Renal pelvis (tissue), 12 donors: ENCODE measurements at places on chromosomes 1 and 21. TPM values are rescaled to one million over a fixed set of nuclear protein-coding genes. Genes with fewer than 3 reads are reported as not detected.

DNA sequence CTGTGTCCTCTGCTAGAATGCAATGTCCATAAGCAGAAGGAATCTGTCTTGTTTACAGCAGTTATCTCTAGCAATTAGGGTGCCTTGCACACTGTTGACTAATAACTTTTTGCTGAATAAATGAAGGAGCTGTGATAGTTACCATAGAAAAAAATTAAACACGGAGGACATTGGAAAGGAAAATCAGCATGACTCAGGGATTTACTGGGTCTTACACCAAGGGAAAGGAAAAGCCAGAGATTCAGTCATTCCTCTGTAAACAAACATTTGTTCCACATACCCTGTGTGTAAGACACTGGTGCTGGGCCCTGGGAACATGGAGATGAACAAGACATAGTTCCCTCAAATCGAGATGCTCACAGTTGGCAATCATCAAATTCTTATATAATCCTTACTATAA is 183.3 kb downstream of the PTGER3 start:
- DNase-seq: no peak

DNA sequence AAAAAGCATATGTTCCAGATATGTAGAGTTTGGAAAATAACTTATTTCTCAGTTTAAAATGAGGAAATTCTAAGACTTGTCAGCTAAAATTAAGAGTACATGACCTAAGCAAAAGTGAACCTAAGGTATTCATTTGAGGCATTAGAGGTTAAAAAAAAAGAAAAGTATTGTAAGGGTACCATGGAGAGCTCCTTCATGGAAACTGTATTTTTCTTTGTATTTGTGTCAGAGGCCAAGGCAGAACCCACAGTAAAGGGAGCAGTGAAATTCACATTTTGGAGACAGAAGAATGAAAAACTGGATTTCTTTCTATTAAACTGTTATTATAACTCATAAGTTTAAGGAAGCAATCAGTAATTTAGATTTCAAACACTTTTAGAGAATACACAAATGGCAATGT is 1494.8 kb downstream of the KCNT2 start:
- no peak for DNase-seq

- DNase-seq: no peak
These were observed 3.8 kb downstream of the CA14 start for GRCh38 chr1:150261367-150261766.

DNA sequence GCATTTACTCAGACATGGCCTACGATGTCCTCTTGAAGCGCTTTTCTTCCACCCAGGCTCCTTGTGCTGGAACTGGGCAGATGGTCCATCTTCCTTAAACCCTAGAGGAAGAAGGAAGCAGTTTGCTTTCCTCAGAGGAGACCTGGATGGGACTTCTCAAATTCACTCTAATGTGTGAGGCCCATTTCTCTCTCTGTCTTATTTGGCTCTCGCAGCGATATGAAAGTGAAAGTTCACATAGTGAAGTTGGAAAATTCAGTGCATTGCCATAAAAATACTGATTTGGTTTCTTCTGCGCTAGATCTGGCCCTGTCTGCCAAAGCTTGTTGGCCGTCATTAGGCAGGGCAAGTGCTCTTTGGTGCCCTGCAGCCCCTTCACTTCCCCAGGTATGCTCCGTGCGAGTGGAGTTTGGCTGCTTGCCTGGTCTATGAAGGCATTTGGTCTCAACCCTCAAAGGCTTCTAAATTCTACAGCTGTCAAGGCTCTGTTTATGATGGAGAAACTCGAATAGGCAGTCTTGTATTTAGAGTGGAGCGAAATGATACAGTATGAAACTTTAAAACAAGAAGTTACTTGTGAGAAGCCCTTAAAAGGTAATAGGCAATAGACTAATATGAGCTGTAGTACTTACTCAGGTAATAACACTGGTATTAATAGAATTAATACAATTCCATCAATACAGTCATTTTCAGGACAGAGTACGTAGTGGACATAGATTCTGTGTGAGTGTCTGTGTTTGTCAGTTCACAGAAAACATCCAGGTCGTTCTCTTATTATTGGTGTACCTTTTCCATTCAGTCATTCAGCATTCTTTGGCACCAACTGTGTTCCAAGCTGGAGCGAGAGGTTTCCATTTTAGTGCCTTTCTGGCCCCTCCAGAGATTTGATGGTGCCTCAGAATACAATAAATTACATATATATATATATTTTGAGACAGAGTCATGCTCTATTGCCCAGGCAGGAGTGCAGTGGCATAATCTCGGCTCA is 20.5 kb downstream of the SZRD1 start:
- DNase-seq: no peak

The S100A7A gene
- polyA plus RNA-seq: not detected

- no peak for DNase-seq
These were observed 50.8 kb downstream of the RHBG start for GRCh38 chr1:156419854-156420204.

- no peak for DNase-seq
These were observed 6.8 kb downstream of the MTFR1L start for GRCh38 chr1:25826571-25826970.

- DNase-seq: peak; percentile 46
These were observed 24.8 kb downstream of the LEMD1 start for GRCh38 chr1:205396967-205397616.

The TP73 gene
- polyA plus RNA-seq: 0.78 TPM

The GUCA2A gene
- polyA plus RNA-seq: not detected

DNA sequence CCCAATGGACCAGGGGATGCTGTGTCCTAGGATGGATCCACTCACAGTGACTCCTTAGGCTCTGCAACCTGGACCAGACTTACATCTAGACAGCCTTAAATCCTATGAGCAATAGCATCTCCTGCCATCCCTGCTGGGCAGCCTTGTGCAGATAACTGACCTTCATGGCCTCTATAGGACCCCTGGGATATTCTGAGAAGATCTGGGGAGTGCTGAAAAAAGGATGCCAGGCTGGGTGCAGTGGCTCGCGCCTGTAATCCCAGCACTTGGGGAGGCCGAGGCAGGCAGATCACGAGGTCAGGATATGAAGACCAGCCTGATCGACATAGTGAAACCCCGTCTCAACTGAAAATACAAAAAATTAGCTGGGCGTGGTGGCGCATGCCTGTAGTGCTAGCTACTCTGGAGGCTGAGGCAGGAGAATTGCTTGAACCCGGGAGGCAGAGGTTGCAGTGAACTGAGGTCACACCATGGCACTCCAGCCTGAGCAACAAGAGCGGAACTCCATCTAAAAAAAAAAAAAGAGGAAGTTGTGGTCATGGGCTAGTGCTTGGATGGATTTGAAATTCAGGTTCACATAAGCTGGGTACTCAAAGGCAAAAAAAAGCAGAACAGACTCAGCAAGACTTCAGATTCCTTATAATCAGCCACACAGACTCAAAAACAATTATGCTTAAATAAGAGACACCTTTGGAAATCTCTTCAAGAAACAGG is 10.9 kb upstream of the SH2D1B start:
- no peak for DNase-seq

The THBS3 gene
- 32.3 TPM for polyA plus RNA-seq

- no peak for DNase-seq
These were observed 14.4 kb downstream of the MYOC start for GRCh38 chr1:171637928-171638576.

The SPRR1A gene
- not detected for polyA plus RNA-seq

DNA sequence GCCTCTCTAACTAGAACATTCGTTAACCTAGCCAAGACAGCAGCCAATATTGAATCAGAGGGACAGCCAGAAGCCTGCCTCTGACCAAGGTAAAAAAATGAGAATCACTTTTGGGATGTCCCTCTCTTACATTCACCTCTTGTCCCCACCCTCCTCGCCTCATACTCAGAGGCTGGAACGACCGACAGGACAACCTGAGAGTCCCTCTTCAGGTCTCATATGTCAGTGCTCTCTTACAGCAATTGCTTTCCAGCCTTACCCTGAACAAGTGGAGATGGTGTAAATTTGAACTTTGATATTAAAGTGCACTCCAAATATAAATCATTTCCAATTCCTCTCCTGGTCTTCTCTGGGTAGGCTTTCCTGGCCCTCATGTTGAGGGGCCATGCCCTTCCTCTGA is 327.5 kb downstream of the KCTD3 start:
- no peak for DNase-seq

DNA sequence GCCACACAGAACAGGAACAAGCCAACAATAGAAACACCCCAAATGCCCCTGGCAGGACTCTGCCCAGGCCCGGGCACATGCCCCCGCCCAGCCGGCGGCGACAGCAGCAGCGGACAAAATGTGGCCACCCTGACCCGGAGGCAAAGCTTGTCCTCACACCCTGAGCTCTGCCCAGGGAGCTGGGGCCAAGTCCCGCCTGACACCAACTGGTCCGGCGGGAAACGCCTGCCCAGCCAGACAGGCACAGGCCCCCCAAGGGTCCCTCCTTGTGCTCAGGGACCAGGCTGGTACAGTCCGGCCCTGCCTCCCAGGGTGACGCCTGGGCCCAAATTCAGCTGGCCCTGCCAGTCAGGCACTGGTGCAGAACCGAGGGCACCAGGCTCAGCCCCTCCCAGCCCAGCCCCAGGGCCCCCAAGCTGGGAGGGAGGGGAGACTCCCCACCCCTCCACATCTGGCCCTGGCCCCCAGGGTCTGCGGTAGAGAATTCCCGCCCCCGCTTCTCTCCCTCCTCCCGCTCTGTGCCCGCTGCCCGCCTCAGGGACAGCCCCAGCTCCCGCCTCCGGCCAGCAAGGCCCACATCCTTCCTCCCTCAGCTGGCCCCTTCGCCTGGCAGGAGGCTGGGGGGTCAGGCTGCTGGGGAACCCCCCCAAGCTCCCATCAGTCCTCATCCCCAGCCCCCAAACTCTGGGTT is 2.0 kb downstream of the AHDC1 start:
- no peak for DNase-seq

The MAP10 gene
- polyA plus RNA-seq: 5.3 TPM

The ARTN gene
- 1.7 TPM for polyA plus RNA-seq

DNA sequence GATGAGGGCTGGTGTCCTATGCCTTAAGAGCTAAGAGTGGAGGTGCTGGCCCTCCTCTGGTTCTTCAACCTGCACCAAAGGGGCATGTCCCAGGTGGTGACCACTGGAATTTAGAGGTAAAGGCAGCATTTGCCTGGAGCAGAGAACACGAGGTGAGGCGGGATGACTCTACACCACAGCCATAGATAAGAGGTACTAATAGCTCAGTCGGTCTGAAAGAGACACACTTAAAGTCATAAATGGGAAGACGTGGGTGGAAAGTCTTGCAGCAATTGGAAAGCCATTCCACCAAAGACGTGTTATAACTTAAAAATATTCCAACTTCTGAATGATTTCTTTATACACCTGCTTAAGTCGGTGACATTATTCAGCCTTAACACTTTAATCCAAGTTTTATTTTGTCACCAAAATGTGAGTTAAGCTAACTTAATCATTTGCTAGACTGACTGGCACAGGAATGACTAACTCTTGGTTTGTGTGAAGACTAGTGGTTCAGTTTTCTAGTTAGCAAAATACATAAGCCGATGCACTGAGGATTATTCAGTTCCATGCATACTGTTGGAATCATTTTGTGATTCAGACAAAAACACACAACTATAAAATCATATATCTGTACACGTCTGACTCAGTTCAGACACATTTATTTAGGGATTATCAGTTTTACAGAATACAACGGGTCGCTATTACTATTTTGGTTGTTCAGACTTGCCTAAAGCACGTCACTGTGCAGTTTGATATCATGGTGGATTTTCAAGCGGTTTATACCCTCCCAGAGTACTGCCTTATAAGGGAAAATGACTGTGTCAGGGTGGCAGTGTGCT is 4.6 kb upstream of the ETS2 start:
- DNase-seq: no peak

GRCh38 chr1:223179786-223180185 is 36.7 kb upstream of the TLR5 start:
- no peak for DNase-seq

The UMODL1 gene
- 0.21 TPM for polyA plus RNA-seq

DNA sequence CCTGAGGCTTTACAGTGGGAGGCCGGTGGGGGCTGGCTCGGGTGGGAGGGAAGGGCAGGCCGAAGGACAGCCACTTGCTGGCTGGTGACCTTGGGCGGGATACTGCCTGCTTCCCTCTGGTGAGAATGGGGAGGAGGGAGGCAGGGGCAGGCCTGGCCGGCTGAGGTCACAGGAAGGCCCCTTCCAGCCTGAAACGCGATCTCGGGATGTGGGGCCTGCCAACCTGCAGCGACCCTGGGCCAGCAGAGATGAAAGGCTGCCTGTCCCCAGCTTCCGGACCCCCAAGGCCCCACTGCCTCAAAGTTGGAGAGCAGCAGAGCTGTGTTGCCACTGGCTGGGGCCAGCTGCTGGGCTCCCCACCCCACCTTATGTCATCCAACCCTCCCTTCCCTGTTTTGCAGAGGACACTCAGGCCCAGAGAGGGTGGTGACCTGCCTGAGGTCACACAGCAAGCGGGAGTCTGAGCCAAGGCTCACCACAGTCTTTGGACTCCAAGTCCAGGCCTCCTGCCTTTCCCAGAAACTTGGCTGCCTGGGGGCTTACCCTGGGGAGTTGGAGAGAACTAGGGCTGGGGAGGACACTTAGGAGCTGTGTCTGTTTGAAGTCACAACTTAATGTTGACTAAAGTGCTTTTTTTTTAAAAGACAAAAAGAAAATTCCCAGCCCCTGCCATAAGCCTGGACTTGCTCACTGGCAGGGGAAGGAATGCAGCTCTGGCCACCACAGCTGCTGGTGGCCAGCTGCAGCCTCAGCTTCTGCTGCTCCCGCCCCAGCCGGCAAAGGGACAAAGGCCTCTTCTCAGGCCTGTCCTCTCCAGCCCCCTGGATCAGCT is 14.8 kb upstream of the WASF2 start:
- peak; percentile 85 for DNase-seq

DNA sequence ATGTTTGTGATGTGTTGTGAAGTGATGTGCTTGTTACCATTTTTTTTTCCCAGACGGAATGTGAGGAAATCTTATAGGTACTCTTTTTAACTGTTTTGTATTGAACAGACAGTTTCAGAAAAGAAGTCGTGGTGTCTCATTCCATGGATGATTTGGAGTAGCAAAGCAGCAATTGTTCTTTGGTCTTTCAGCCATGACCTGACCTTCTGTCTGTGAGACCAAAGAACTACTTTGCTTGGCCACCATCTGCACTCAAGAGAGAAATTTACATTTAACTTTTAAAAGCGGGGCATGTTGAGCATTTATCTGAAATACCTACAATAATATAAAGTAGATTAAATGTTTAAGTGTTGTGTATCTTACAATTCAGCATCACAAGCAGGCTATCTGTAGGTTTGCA is 90.2 kb downstream of the SDCCAG8 start:
- DNase-seq: no peak

DNA sequence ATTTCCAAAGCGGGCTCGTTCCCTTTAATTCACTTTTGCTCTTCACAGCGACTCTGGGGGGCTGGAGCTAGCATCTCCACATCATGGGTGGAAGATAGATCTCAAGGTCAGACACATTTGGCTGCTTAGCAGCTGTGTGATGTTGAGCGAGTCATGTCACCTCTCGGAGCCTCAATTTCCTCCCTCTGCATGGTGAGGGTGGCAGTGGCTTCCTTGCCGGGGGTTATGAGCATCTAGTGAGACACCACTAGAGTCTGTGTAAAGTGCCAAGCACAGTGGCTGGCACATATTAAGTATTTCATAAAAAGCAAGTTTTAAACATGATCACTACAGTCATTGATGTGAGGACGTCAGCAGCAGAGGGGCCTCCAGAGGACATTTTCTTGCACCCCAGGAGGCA is 16.9 kb upstream of the ECE1 start:
- DNase-seq: no peak

- DNase-seq: no peak
These were observed 26.7 kb downstream of the RGSL1 start for GRCh38 chr1:182476625-182477024.
